ENCODE measurements at places on chromosomes 7 and 10.

GRCh38 chr10:127353544-127353943, 157.2 kb upstream of the INSYN2A start:
- DNase-seq: no peak

DNA sequence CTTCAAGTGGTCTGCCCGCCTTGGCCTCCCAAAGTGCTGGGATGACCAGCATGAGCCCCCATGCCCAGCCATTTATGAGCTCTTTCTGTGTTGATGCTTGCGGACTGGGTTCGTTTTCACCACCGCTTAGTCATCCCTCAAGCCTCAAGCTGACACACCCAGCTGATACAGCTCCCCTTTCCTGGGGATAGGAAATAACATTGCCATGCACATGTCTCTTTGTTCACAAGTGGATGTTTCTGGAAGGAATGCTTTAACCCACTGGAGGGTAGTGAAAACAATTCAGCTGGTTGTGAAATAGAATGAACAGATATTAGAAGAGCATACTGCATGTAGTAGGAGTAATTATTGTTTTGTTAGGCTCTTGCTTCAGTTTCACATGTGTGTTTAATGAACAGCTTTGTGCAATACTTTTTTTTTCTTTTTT, 8.5 kb upstream of the METTL27 start:
- peak; percentile 95 for DNase-seq

DNA sequence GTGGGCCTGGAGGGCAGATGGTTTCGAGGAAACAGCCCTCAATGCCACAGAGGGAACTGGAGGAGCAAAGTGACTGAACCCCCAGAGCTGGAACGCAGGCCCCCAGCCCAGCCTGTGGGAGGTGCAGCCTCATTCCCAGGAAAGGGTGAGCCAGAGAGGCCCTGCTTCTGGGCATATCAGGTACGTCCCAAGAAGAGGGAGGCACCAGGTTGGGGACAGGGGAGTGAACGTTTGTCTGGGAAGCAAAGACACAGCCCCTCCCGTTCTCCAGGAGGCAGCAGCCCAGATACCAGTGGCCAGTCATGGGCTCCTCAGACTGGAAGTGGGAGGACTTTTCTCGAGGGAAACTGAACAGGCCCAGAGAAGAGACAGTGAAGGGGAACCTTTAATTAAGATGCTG, 74.3 kb upstream of the RET start:
- no peak for DNase-seq

DNA sequence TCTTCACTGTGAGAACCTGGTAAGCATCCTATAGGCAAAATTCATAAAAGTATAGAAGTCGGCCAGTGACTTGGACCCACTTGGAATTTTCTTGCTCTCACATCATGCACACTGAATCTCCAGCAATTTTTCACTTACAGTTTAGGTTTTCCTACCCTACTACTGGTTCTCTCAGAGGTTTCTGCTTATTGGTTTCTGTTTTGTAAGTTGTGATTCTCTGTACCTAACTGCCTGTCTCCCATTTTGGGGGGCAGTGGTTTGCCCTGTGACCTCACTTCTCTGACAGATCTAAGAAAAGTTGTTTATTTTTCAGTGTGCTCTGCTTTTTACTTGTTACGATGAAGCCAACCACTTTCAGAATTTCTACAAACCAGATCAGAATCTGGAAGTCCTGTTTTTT, 158.1 kb downstream of the CFTR start:
- no peak for DNase-seq

DNA sequence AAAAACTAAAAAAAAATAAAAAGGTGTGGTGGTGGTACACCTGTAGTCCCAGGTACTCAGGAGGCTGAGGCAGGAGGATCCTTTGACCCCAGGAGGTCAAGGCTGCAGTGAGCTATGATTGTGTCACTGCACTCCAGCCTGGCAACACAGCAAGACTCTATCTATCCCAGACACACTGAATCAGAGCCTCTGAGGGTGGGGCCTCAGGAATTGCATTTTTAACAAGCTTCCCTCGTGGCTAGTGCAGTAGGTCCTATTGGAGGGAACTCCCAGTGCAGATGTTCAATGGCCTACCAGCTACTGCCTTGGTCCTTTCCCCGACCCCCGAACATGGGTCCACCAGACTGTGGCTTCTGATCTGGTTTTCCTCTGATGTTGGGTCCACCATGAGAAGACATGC, 14.9 kb downstream of the STRA8 start:
- no peak for DNase-seq

DNA sequence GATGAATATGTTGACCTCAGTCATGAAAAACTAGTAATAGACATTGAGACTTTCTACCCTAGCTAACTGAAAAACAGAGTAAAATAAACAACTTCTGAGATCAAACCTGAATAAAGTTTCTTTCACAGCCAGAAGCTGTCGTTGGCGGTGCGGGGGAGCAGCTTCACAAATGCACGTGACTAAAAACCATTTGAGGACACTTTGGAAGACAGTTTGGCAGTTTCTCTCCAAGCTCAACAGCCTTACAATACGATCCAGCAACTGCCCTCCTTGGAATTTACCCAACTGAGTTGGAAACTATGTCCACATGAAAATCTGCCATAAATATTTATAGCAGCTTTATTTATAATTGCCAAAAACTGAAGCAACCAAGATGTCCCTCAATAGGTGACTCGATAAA, 63.1 kb downstream of the CYTH3 start:
- DNase-seq: no peak

GRCh38 chr7:75038508-75038907, 35.1 kb downstream of the RCC1L start:
- DNase-seq: no peak

DNA sequence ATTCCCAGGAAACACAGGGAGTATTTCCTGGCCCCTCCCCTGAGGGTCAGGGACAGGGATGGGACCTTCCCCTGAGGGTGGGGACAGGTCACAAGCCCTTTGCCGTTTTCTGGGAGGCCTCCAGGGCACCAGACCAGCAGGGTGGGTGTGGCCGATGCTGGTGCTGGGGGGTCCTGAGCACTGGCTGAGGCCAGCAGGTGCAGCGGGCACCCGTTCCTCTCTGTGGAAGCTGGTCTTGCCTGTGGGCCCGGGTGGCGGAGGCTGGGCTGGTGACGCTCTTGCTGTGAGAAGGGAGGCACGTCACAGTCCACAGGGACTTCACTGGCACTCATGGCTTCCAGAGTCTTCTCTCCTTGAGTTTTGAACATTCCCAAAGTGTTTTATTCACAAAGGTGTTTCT, 44.2 kb upstream of the CFAP46 start:
- no peak for DNase-seq

Measured in HFF-Myc (cell line).